ENCODE measurements at places on chromosomes 6 and 20.

DNA sequence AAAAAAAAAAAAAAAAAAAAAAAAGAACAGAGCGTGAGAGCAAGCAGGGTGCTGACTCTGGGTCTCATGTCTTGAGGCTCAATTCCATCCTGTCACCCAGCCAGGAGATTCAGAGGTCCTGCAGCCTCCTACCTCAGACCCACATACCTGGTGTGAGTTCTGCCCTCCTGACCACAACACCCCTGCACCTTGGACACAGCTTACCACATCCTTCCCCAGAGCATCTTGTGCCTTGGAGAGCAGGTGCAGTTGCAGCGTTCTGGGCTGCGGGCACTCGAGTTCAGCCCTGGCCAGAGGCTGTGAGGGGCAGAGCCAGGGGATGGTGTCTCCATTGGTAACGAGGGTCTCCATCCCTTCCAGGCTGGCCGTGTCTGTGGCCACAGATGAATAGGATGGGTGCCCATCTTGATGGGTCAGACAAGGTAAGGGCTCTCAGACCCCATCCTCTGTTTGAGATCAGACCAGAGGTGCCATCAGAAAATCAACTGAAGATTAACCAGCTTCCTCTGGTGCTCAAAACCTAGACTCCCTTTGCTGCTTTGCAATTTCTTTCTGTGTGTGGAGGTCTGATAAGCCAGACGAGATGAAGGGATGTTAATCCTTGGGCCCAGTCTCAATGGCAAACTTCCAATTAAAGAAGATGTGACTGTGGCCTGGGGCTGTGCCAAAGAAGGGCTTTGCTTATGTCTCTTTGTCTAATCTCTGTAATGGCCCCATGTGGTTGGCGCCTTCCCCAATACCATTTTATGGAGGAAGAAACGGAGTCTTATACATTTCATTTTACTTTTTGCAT is 14.7 kb upstream of the ZNF831 start:
- no peak for DNase-seq

DNA sequence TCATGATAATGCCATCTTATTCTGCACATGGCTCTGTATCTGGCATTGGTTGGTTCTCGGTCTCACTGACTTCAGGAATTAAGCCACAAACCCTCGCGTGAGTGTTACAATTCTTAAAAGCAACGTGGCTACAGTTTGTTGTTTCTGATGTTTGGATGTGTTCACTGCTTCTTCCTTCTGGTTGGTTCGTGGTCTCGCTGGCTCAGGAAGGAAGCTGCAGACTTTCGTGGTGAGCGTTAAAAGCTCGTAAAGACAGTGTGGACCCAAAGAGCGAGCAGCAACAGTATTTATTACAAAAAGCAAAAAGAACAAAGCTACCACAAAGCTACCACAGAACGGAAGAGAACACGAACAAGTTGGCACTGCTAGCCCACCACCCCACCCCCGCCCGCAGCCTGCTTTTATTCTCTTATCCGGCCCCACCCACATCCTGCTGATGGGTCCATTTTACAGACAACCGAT is 51.1 kb downstream of the MYLIP start:
- DNase-seq = no peak

- no peak for DNase-seq
Measured at GRCh38 chr6:122788208-122788607, 850 bp upstream of the SMPDL3A start.

GRCh38 chr6:108651340-108652227 is 90.9 kb downstream of the FOXO3 start:
- DNase-seq = no peak

DNA sequence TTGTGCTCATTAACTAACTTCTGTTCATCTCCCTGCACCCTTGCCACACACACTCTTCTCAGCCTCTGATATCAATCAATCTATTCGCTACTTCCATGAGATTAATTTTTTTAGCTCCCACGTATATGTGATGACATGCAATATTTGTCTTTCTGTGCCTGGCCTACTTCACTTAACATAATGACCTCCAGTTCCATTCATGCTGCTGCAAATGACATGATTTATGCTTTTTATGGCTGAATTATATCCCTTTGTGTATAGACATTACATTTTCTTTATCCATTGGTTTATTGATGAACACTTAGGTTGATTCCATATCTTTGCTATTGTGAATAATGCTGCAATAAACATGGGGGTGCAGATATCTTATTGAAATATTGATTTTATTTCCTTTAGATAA is 50.8 kb upstream of the SPTLC3 start:
- DNase-seq = no peak

DNA sequence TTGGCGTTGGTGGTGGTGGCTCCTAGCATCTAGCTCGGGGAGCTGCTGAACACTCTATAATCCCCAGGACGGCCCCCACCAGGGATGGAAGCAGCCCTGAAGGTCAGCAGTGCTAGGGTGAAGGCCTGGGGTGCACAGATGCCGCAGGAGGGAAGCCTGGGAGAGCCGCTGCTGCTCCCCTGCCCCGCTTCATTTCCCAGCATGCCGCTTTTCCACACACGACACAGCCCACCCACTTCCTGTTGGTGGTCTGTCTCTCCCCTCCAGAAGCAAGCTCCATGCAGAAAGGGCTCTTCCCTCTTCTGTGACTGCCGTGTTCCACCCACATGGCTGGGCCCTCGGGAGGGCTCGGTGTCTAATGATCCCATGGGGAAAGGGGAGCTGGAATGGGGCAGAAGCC is 35.3 kb downstream of the GNAS-AS1 start:
- DNase-seq = no peak

DNA sequence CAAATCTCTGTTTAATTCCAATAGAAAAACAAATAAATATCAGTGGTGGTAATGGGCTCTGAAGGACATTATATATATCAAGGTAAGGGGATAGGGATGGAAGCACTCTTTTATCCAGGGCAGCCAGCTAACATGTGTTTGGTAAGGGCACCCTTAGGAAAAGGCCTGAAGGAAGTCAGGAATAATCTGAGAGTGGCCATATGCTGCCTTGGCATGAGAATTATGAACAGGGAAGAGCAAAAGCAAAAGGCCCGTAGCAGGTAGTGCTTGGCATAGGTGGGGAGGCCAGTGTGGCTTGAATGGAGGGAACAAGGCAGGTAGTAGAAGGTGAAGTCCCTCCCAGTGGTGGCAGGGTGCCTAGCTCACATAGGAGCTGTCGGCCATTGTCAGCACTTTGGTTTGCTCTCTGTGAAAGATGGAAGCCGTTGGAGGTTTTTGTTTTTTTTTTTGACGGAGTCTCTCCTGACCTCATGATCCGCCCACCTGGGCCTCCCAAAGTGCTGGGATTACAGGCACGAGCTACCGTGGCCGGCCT is 39.6 kb upstream of the CSE1L start:
- no peak for DNase-seq

DNA sequence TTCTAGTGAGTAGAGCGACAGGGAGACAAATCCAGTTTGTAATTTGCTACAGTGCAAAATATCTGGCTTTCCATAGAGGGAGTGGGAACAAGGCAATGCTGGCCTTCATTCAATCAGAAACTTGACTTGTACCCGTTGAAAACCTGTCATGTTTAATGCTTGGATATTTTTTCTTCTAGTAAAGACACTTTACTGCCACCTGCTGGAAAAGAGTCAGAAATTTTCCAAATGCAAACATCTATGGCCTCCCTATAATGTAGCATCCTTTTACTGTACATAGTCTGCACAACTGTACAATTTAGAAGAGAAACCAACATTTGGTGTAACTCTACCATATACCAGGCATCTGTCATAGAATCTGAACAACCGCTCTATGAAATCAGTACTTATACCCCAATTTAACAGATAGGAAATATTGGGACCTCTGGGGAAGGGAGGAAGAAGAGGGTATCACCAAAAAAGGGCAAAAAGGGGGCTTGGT is 16.7 kb upstream of the TBC1D20 start:
- DNase-seq = no peak

DNA sequence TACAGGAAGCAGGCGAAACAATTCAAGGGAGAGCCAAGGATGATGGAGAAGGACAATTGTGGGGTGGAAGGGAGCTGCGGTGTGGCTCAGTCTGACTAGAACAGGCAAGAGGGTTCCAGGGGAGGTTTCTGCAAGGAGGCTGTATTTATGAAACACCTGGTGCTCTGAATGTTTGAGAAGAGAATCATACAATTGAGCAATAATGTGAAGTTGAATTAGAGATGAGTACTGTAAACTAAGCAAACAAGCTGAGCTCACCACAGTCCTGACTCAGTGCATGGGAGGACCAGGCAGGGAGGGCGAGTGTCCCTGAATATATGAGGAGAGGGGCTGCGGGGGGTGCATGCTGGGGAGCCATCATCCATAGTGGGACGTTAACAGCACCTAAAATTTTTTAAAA is 279.7 kb downstream of the KIF16B start:
- no peak for DNase-seq

GRCh38 chr6:42745083-42745639 is 742 bp downstream of the TBCC start:
- peak; percentile 59 for DNase-seq

GRCh38 chr20:56552911-56553629 is 20.0 kb downstream of the FAM209B start:
- no peak for DNase-seq

- no peak for DNase-seq
Measured at GRCh38 chr20:2236256-2236655, 59.5 kb upstream of the TGM3 start.

DNA sequence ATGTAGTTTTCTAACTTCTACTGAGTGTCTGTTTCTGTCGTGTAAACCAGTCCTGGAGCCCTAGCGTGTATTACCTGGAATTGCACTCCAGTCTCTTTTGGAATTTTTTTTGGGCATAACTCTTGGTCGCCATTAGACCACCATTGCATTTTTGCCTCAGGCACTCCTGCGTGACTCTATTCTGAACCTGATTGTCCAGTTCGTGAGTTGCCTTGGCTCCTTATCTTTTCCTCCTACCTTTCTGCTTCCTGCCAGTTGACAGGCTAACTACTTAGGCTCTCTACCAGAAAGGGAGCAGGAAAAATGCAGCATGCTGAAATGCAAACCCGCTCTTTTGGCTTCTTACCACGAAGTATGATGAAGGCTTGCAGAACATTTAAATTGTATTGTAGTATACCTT is 490.9 kb upstream of the SOX4 start:
- DNase-seq = no peak

Data from lower lobe of right lung (tissue), 2 donors.